ENCODE measurements at places on chromosomes 16 and 17.
A peak's percentile ranks its signal among the peaks of the same experiment; 100 is the strongest.

GRCh38 chr16:73057291-73058210 is 9.6 kb upstream of the ZFHX3 start:
- DNase-seq: no peak

DNA sequence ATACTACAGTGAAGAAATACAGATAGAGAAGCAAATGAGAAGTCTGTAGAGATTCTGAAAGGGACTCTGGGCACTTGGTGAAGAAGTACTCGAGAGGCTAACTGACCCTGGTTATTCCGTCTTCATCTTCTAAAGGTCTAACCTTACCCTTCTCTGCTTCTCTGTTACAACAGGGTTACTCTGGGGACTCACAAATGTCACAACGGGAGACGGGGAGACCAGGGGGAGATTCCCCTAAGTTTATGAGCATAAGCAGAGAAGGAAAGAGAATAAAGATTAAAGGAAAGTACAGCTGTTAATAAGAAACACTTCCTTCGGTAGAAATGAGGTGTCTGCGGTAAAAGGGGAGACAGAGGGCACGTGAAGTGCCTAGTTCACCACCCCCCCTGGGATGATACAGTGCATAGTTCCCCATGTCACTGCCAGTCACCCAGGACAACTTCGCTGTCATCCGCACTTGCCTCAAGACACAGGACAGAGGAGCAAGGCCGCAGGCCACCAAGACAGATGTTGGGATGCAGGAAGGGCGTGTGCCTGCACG is 75.2 kb upstream of the TRAP1 start:
- no peak for DNase-seq

- DNase-seq: no peak
Observed at GRCh38 chr16:66511602-66512271, 38.2 kb downstream of the TK2 start.

GRCh38 chr16:49494891-49495566 is 121.4 kb downstream of the C16orf78 start:
- no peak for DNase-seq

- DNase-seq: no peak
Observed at GRCh38 chr17:20284570-20285295, 182.6 kb downstream of the LGALS9B start.

GRCh38 chr16:17312094-17312710 is 158.6 kb downstream of the XYLT1 start:
- DNase-seq: peak; percentile 84

DNA sequence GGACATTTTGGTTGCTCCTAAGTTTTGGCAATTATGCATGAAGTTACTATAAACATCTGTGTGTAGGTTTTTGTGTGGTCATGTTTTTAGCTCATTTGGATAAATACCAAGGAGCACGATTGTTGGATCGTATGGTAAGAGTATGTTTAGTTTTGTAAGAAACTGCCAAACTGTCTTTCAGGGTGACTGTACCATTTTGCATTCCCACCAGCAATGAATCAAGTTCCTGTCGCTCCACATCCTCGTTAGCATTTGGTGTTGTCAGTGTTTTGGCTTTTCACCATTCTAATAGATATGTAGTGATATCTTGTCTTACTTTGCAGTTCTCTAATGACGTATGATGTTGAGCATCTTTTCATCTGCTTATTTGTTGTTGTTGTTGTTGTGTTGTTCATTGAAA is 20.2 kb downstream of the TENT4B start:
- DNase-seq: no peak

DNA sequence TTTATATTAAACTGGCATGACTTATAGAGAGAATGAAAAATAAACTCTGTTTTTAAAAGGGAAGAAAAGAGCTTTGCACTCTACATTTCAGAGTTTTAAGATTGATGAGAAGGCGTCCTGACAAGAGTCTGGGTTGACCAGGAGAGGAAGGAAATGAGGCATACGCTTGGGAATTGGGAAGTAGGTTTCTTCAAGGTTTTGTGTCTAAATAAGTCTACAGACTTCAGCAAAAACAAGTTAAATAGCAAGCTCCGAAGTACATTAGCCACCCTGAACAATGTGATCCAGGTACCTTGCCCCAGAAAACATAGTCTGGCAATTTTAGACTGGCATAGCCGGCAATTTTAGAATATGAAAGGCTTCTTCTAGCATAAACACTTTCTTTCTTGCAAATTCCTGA is 28.5 kb upstream of the CCDC182 start:
- DNase-seq: no peak

DNA sequence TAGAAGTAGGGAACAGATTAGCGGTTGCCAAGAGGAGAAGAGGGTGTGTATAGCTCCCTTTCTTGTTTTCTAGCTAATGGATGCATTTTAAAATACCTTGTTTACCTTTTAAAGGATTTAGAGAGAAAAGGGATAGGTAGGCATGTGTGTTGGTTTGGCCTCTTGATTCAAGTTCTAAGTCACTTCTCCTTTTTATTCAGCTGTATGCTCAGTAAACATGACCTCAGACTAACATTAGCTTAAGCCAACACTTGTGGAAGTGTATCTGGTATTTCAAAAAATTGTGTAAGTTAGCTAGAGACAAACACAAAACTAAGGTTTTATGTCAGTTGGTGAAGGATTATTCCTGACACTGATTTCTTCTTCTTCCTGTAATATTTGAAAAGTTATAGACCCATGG is 204.1 kb upstream of the NOG start:
- no peak for DNase-seq

DNA sequence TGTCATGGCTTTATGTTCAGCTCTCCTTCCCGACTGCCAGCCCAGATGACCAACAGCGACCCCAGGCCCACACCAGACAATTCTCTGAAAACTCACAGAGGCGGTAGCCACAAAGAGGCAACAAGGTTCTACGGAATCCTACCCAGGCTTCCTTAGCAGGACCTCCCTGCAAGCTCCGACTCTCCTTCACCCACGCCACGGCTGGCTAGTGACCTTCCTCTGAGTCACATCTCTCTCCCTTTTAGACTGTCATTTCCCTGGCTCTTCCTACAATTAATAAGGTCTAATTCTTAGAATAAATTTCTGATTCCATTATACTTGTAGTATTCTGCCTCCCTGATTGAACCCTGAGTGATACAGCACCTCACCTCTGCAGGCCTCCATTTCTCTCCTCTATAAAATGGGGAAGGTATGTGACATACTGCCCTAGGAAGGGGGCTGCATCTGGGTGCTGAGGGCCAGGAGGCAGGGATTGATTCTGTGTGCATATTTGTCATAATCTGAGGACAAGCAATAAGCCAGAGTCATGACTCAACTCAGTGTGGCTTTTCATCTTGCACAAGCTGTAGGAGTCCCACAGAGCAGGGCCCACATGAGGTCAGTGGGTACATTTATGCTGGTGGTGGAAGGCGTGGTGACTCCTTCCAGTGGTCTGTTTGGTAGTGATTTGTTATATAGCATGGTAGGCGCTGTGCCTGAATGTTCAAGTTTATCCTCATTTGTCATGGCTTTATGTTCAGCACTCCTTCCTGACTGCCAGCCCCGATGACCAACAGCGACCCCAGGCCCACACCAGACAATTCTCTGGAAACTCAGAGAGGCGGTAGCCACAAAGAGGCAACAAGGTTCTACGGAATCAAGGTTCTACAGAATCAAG is 46.2 kb downstream of the SMPD3 start:
- no peak for DNase-seq

- no peak for DNase-seq
Observed at GRCh38 chr17:45357364-45357997, 40.7 kb upstream of the MAP3K14 start.

DNA sequence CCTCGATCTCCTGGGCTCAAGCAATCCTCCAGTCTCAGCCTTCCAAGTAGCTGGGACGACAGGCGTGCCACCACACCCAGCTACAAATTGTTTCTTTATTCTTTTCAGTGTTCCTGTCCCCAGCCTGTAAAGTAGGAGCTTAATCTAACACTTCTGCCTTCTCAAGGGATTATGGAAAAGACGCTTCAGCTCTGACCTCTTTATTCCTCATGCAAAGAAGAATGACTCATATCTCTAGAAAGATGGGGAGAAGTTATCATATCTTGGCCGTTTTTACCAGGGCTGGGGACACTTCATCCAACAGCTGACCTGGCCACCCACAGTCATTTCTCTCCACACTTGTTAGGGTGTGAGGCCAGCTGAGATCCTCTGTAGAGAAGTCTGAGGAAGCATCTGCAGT is 172.6 kb downstream of the HAPSTR1 start:
- no peak for DNase-seq

DNA sequence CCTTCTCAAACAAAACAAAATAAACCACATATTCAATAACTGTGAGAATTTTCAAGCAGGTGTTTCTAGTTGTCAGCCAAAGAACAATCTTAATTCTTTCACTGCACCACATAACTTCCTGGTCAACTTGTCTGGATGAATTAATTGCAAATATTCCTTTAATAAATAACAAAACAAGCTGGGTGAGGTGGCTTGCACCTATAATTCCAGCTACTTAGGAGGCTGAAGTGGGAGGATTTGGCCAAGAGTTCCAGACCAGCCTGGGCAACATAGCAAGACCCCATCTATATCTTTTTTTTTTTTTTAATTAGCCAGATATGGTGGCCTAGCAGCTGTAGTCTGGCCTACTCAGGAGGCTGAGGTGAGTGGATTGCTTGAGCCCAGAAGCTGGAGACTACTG is 17.0 kb upstream of the PPM1D start:
- no peak for DNase-seq

- peak; percentile 33 for DNase-seq
Observed at GRCh38 chr17:79997011-79997660, 38.5 kb downstream of the TBC1D16 start.

GRCh38 chr17:2796164-2797125 is at the start of gene RAP1GAP2:
Gene RAP1GAP2 (plus strand): TSS chr17:2796438. CDS start chr17:2796528, 90 bp downstream.
- peak; percentile 90 for DNase-seq

- peak; percentile 82 for DNase-seq
Observed at GRCh38 chr17:62966426-62967204, 580 bp downstream of the TANC2 start.

DNA sequence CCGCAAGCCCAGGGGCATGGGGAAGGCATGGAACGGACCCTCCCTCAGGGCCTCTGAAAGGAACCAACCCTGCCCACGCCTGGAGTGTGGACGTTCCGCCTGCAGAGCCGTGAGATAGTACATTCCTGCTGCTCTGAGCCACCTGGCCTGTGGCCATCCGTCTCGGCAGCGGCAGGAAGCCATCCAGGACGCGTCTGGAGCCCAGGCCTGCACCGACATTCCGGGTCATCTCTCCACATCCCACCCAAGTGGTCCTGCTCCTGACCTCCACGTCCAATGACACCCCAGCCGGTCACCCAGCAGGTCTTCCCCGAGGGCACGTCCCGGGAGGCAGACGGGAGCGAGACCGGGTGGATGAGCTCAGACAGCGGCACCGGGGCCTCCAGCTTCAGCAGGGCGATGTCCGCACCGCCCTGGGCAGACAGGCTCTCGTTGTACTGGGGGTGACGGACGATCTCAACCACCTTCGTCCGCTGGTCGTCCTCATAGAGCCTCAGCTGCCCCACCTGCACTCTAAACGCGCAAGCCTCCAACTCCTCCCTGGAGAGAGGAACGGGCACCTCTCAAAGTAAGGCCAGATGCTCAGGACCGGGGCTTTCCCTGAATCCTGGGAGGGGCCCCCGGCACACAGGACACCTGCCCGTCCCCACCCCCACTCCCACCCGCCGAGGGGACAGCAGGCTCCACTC is 21.3 kb upstream of the UBE2I start:
- DNase-seq: no peak

GRCh38 chr17:72372185-72372584 is 251.4 kb downstream of the SOX9 start:
- DNase-seq: no peak

DNA sequence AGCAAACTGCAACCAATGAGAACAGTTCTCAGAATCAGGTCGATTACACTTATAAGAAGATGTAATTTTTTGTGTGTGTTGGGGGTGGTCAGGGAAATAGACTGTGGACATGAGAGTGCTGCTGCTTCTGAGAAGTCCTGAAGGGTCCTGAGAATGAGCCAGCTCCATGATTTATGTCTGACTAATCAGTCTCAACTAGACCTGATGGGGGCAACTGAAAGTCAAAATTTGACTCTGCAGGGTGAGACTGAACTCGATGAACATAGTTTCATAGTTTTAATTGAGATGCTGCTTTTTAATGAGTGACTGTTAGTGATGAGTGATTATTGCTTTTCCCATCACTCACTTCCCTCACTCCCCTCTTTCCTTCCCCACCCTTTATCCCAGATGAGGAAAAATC is 37.3 kb downstream of the SMARCE1 start:
- DNase-seq: no peak

GRCh38 chr16:47047524-47048203 is 74.2 kb upstream of the DNAJA2 start:
- DNase-seq: no peak

GRCh38 chr16:62298600-62298999 is 262.4 kb upstream of the CDH8 start:
- no peak for DNase-seq

GRCh38 chr16:88880226-88881006 is 14.0 kb upstream of the PABPN1L start:
- DNase-seq: no peak

- DNase-seq: no peak
Observed at GRCh38 chr17:925817-926216, 53.8 kb downstream of the NXN start.

DNA sequence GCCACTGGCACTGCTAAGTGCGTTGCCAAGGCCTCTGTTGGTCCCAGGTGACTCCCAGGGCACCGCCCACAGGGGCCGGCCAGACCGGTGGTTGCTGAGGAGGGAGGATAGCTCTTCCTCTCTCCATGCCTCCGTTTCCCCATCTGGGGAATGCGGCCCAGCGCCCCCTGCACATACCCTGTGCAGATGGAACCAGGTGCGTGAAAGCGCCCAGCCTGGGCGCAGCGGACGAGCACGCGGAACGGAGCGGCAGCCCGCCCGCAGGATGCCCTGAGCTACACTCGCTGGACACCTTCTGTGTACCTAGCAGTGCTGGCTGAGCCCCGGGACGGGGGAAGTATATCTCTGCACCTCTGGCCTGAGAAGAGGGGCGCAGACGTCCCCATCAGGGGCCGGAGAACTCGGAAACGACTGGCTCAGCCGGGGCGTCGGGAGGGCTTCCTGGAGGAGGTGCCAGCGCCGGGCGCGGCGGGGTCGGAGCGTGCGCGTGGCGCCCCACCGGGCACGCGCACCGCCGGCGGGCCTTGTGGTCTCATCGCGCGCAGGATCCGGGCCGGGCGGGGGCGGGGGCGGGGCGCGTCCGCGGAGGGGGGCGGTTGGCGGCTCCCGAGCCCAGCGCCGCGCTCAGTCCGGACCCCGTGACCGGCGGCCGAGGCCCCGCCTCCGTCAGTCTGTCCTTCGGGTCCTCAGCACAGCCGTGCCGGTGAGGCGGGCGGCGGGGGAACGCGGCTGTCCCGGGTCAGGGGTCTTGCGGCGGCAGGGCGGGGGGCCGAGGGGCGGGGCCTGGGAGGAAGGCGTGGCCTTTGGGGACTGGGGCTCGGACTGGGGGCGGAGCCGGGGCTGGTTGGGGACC is at the start of the genes CCDC78 and HAGHL:
TSS of gene CCDC78 (minus strand) at position 6 of the 853 bp plus-strand sequence. CDS start 76 bp downstream, outside the sequence.
TSS of gene HAGHL (plus strand) at position 669 of the 853 bp plus-strand sequence. CDS start 404 bp downstream, outside the sequence.
- DNase-seq: peak; percentile 73

- DNase-seq: peak; percentile 58
Observed at GRCh38 chr16:11916524-11917285, 949 bp upstream of the GSPT1 start.
